ENCODE measurements at places on chromosomes 6 and 20.

DNA sequence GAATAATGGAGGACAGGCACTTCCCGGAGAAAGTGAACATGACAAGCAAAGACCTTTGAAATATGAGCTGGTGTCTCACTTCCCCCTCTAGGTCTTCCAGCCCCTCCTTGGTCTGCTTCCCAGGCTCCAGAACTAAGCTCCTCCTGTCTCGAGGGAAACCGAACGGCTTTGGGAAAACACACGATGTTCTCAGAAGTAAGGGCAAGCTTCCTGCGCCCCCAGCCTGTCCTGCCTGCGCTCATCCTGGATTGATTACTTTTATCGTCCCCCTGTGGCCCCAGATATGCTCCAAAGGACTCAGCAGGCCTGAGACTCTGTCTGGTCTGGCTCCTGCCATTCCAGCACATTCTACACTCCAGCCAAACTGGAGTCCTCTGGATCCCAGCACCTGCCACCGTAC lies 83.4 kb downstream of the ZNF217 start:
- DNase-seq = no peak

DNA sequence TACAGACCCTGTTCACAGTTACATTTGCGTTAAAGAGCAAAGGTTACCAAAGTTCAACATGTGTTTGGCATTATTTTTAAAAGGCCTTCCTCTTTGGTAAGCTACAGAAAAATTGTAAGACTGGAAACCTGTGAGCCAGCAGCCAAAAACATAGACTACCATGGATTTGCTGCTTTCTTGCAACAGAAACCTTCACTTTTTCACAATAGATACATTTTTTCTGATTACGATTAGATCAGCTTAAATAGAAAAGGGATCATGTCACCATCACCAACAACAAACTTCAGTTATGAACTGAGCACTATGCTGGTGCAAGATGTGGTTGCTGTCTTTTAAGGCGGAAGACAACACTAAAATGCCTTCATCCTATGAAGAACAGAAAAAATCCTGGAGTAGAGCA lies 112.3 kb upstream of the MARCKS start:
- DNase-seq = no peak

DNA sequence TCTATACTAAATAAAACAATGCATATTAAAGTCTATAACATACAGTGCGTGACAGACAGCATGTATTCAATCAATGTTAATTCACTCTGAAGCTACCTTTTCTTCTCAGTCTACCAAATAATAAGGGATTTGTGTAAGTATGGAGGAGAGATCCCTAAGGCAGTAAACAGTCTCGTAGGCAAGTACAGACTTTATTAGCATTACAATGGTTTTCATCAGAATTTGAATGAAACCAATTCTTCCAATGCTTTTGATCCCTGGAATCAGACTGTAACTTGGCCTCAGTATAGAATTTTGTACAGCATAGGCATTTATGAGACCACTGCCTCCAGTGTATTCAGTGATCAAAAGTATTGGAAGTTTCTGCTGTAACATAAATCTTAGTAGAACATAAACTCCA lies 19.5 kb downstream of the LYRM4 start:
- no peak for DNase-seq

DNA sequence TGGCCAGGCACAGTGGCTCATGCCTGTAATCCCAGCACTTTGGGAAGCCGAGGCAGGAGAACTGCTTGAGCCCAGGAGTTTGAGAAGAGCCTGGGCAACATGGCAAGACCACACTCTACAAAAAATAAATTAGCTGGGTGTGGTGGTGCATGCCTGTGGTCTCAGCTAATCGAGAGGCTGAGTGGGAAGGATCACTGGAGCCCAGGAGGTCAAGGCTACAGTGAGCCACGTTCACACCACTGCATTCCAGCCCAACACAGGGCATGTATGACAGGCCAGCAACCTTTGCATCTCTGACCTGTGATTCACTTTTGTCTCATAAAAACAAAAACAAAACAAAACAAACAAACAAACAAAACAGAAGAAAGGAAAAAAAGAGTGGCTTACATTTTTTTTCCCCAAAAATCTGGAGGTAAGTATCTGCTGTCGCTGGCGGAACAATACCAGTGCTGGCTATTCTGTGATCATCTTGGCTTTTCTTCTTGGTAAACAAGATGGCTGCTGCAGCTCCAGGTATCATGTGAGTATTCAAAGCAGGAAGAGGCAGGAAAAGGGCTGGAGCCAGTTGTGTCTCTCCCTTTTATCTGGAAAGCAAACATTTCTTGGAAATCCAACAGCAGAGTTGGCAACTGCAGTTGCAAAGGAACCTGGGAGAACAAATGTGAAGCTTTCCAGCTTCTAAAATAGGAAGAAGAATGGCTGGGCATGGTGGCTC lies 40.4 kb upstream of the ZMYND8 start:
- DNase-seq = no peak

DNA sequence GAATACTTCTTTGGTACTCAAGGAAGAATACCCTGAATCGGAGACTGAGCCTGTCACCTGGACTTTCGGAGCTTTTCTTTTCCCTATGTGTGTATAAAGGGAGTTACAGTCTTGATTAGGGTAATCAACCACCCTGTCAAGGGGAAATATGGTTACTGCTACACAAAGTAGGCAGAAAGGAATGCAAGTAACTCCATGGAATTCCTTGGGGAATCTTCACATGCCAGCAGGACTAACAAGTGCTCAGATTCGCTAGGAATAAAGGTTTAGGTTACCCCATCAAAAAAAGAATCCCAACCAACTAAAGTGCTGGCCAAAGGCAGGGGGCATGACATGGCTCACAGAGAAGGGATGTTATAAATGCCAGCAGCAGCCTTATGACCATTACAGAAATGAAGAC lies 10.4 kb downstream of the KCNS1 start:
- DNase-seq = no peak

GRCh38 chr6:63757826-63758225 lies 122.2 kb downstream of the PHF3 start:
- no peak for DNase-seq

All from central memory CD8-positive, alpha-beta T cell (primary cell).